Transverse colon (tissue), 4 donors: ENCODE measurements at places on chromosomes 4 and X. TPM values are rescaled to one million over a fixed set of nuclear protein-coding genes. Genes with fewer than 3 reads are reported as not detected.

DNA sequence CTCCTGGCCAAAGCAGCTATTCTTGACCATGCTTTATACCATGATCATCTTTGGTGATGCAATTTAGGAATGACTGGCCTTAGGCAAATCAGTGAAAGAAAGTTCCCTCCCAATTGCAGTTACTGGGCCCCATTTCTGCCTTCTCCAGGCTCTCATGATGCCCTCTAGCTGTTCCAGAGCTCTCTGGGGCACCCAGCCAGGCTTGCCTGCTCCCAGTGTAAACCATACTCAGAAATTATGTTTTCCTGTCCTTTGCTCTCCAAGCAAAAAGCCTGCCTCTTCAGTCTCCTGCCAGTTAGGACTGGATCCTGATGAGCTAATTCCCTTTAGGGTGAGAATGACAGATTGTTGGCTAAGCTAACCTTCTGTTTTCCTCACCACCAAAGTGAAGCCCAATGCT, 85.3 kb upstream of the RBPJ start:
- DNase-seq, result peak; percentile 60

GRCh38 chr4:34731070-34731469, 1513.2 kb downstream of the ARAP2 start:
- DNase-seq, result no peak

- DNase-seq, result peak; percentile 14
Observed at GRCh38 chr4:13627178-13627605, 333 bp downstream of the BOD1L1 start.

GRCh38 chr4:76799718-76800117, 98.2 kb downstream of the SOWAHB start:
- DNase-seq, result no peak

DNA sequence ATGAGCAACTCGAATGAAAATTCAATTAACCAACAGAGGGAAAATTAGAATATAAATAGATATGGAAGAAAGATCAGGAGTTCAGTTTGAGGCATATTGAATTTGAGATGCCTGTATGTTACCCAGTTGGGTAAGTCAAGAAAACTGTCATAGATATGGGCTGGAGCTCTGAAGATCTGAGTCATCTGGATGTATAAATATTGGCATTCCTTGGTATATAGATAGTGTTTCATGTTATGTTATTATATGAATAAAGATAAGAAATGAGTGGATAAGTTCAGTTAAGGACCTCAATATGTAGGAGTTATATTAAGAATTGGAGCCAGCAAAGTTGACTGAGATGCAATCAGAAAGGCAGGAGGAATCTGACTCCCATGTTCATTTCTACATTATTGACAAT, 543.6 kb upstream of the SMIM31 start:
- DNase-seq, result no peak

GRCh38 chr4:76278583-76278982, 27.1 kb downstream of the FAM47E start:
- DNase-seq, result no peak

- peak; percentile 70 for DNase-seq
Observed at GRCh38 chrX:119512146-119512800, 44.0 kb downstream of the SLC25A5 start.

DNA sequence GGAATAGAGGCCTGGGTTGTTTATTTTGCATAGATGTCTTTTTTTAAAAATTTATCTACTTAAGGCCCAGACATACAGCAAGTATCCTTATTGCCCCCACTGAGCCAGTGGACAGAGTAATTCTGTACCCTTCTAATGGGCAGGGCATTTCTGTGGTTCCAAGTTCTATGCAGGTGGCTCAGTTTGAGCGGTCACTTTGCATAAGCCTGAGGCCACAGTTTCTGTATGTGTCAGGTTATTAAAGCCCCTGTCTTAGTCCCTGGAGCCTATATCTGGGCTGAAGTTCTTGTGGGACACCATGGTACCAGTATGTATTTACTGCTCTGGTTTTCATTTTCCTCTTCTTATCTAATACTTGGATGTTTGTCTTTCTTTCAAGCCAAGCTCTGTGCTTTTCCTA, 168.8 kb downstream of the MID1IP1 start:
- DNase-seq, result no peak

GRCh38 chr4:27835851-27836250, 975.2 kb downstream of the STIM2 start:
- DNase-seq, result no peak

- DNase-seq, result no peak
Observed at GRCh38 chr4:30839583-30840520, 119.7 kb downstream of the PCDH7 start.

DNA sequence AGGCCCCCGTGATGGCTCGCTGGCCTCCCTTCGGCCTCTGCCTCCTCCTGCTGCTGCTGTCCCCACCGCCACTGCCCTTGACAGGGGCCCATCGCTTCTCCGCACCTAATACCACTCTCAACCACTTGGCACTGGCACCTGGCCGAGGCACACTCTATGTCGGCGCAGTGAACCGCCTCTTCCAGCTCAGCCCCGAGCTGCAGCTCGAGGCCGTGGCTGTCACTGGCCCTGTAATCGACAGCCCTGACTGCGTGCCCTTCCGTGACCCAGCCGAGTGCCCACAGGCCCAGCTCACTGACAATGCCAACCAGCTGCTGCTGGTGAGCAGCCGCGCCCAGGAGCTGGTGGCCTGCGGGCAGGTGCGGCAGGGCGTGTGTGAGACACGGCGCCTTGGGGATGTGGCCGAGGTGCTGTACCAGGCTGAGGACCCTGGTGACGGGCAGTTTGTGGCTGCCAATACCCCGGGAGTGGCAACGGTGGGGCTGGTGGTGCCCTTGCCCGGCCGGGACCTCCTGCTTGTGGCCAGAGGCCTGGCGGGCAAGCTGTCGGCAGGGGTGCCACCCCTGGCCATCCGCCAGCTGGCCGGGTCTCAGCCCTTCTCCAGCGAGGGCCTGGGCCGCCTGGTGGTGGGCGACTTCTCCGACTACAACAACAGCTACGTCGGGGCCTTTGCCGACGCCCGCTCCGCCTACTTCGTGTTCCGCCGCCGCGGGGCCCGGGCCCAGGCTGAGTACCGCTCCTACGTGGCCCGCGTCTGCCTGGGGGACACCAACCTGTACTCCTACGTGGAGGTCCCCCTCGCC, 3.0 kb downstream of the PLXNB3 start:
- DNase-seq, result peak; percentile 8

DNA sequence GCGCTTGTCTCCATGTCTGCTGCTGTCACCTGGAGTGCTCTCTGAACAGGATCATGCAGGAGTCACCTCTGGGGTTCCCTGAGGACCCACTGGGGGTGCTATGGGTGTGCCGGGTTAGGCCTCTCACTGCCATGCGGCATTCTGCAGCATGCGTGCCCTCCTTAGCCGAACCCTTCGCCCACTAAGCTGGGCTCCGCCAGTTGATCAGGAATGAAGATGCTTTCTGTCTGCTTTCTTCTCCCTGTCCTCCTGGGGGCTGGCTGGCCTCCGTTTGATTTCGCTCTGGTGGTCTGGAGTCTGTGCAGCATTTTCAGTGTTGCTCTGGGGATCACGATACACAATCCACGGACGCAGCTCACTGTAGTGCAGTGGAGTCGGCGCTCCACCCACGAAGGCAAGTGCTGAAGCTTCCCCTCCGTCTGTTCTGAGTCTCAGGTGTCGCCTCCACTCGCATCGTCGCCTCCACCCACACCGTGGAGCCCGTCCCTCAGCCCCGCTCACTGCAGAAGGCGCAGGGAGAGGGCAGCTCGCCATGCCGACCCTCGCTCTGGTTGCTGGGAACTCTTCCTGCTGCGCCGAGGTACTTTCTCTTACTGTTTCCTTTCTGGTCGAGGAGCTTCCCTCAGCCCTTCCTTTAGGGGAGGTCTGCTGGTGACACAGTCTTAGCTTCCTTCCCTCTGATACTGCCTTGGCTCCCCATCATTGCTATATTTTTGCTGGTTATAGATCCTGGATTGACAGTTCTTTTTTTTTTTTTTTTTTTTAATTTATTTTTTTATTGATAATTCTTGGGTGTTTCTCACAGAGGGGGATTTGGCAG, 29.2 kb downstream of the LETM1 start:
- no peak for DNase-seq

- DNase-seq, result no peak
Observed at GRCh38 chr4:71518283-71518989, 179.6 kb downstream of the SLC4A4 start.

DNA sequence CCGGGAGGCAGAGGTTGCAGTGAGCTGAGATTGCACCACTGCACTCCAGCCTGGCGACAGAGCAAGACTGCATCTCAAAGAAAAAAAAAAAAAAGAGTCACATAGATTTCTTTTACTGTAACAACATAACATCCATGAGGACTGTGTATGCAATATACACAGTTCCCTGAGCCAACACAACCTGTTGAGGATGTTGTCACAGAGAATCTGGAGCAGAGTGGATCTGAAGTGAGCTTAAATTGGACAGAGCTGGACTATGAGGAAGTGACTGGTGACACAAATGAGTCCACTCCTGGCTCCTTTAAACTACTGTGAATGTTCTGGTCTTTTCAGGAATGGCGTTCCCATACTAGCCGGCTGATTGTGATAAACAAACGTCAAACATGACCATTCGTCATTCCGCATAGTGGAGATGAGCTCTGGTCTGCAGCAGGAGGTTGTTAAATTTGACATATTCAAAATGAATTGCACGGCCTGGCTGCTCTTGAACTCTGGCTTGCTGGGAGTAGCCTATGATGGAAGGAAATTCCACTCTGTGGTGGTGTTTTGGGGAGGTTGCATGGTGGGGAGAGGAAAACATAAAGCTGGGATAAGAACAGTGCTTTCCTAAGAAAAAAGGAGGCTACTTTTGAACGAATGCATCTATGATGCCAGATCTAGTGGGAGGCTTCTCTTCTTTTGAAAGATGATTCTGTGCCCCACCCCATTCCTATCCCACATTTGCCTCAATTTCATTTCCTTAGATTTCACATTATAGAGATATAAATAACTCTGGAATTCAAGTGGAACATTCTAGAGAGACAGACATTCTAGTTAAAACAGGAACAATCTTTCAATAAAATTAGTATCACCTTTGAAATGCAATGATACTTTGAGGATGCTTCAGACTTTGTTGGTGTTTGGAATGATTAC, 149.5 kb downstream of the SHROOM3 start:
- DNase-seq, result no peak

- peak; percentile 59 for DNase-seq
Observed at GRCh38 chr4:48578132-48578968, 88.3 kb downstream of the ZAR1 start.

- no peak for DNase-seq
Observed at GRCh38 chr4:138864961-138865720, 150.4 kb upstream of the NOCT start.

DNA sequence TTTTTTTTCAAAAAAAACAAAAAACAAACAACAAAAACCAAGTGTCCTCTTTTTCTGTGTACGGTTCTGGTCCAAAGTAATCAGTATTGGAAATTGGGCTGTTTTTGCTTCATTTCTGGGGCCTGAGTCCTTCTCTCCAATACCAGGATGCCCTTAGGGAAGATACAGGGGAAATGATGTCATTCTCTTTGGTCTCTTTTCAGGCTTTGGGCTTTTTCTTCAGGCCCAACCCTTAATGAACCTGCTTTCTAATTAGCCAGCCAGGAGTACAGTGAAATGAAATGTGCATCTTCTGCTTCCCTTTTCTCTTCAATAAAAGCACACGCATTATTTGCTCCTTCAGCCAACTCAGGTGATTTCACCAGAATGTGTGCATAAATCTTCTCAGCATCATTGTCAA, 52.6 kb upstream of the RBPJ start:
- no peak for DNase-seq

DNA sequence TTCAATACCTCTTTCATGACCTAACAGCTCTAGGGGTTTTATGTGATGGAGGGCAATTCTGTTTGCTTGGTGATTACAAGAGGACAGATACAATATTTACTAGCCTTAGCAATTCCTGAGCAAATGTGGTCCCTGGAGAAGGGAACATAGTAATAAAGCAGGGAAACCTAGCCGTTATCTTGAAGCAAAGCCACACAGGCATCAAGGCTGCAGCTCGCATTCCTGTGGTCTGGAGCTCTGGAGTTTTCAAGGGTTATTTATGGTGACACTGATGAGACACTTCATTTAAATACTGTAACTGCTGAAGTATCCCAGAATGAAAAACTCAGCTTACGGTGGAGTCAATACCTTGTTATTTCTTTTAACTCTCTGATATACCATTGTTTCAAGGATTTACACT, 66.8 kb downstream of the AFF2 start:
- DNase-seq, result no peak

- DNase-seq, result no peak
Observed at GRCh38 chrX:45709381-45709780, 508.7 kb upstream of the DIPK2B start.

- no peak for DNase-seq
Observed at GRCh38 chrX:49257846-49258748, 6.4 kb downstream of the FOXP3 start.

DNA sequence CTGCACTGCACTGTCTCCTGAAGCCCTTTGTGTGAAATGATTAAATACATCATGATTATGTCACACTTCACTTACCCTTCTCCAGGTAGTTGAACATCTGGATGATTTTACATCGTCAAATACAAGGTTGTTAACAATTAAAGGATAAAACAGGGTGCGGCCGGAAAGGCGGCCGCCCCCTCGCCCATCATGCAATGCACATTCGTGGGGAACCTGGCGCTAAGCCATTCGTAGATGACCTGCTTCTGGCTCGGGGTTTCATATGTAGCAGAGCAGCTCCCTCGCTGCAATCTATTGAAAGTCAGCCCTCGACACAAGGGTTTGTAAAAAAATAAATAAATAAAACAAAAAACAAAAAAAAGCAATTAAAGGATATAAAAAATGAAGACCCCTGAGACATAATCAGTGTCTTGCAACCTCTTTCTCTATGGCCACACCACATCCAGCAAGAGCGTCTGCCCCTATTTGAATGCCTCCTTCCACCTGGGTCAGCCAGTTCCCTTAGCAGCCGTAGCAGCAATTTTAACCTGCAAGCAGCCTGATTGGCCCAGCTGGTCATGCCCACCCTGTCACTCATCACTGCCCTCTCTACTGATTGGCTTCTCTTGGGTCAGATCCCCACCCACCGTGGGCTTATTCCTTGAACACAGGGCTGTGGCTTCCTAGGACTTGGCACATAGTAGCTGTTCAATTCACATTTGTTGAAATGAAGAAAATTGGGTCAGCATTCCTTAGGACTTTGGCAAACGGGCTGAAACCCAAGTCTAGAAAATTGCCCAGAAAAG, 147.8 kb upstream of the PSAPL1 start:
- DNase-seq, result no peak

DNA sequence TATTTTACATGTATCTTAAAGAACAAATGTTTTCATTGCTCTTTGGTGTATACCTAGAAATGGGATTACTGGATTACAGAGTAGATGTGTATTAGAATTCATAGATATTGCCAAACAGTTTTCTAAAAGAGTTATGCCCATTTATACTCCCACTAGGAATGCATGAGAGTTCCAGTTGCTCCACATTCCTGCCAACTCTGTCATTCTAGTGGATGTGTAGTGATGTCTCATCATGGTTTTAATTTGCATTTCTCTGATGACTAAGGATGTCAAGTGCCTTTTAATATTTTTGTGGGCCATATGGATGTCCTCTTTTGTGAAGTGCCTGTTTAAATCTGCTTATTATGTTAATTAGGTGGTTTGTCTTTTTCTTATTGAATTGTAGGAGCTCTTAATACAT, 65.6 kb upstream of the BMP2K start:
- DNase-seq, result no peak

GRCh38 chrX:46649421-46650260, 76.1 kb downstream of the CHST7 start:
- DNase-seq, result peak; percentile 23

ZBED1 gene
- total RNA-seq, result 94.3 TPM

PHKA1 gene
- total RNA-seq, result 3.0 TPM

SHROOM2 gene
- total RNA-seq, result 12.2 TPM

XPNPEP2 gene
- 41.9 TPM for total RNA-seq

RASSF6 gene
- 36.2 TPM for total RNA-seq

TBX22 gene
- total RNA-seq, result not detected

ATOH1 gene
- 41.8 TPM for total RNA-seq

ATP1B4 gene
- total RNA-seq, result not detected

FLNA gene
- 654 TPM for total RNA-seq
